ENCODE measurements at places on chromosomes 7 and 10. TPM values are rescaled to one million over a fixed set of nuclear protein-coding genes. Genes with fewer than 3 reads are reported as not detected.

The CLCN1 gene
- total RNA-seq = not detected

The PKD2L1 gene
- not detected for total RNA-seq

The ADAM22 gene
- total RNA-seq = 1.9 TPM

The AMPH gene
- 0.07 TPM for total RNA-seq

The GRM3 gene
- not detected for total RNA-seq

The POMZP3 gene
- total RNA-seq = 34.4 TPM

The MACC1 gene
- total RNA-seq = not detected

The IDE gene
- total RNA-seq = 30.8 TPM

DNA sequence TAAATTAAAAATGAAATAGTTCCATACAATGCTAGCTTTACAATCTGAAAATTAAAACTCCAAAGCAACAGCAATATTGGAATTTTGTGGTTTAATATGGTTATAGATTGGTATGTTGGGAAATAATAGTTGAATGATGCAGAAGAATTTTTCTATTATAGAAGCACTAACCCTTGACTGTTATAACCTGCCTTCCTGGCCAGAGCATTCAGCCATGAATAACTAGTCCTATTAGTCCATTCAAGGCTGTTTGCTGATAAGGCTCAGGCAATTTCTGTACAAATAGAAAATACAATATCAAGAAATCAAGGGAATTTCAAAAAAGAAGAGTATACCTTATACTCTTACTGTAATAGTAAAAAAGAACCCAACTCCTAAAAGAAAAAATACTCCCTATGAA lies 101.6 kb upstream of the SP4 start:
- no peaks in the 10 kb centered on the region for H3K27me3 ChIP-seq
- H3K4me3 ChIP-seq = no peak overlapping the region
- no peak overlapping the region for H3K27ac ChIP-seq
- H3K4me1 ChIP-seq = peaks cover 3% of the 10 kb centered on the region
- no peaks in the 10 kb centered on the region for H3K36me3 ChIP-seq

- H3K4me3 ChIP-seq = no peak overlapping the region
- H3K27ac ChIP-seq = no peak overlapping the region
- no peaks in the 10 kb centered on the region for H3K36me3 ChIP-seq
- no peak for DNase-seq
These were observed 39.0 kb upstream of the EMX2 start for GRCh38 chr10:117503244-117504205.

DNA sequence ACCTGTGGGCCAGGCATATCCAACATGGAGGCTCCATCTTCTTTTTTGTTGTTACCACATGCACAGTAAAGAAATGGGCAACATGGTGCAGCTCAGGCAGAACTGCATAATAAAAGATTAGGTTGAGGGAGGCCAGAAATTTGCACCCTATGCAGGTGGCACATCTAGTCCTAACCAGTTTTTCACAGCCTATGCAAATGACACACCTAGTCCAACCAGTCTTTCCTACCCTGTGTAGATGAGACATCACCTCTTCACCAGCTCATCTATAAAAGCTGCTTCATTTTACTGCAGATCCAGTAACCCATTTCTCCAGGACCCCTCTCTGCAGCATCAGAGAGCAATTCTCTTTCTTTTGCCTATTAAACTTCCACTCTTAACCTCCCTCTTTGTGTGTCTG lies 411.0 kb upstream of the PCDH15 start:
- H3K27me3 ChIP-seq = no peaks in the 10 kb centered on the region
- H3K4me3 ChIP-seq = no peak overlapping the region
- no peak overlapping the region for H3K27ac ChIP-seq
- no peak for DNase-seq
- no peaks in the 10 kb centered on the region for H3K36me3 ChIP-seq

DNA sequence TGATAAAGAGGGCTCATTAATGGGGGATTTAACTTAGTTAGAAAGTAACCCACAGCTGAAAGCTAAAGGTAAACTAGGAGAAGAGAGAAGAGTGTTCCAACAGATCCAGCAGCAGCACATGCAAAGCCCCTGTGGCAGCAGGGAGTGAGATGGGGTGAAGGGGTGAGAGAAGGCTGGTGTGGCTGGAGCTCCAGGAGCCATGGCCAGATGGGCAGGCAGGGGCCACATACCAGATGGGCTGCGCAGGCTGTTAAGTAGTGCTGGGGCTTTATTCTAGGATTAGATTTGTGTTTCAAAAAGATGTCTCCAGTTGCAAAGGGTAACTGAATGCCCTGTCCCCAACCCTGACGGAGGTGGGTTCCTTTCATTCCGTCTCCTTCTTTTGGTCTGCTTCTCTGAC lies 33.2 kb downstream of the HIF1AN start:
- H3K27ac ChIP-seq = no peak overlapping the region
- H3K4me3 ChIP-seq = no peak overlapping the region
- no peaks in the 10 kb centered on the region for H3K36me3 ChIP-seq
- H3K27me3 ChIP-seq = peaks cover 13% of the 10 kb centered on the region
- no peaks in the 10 kb centered on the region for H3K4me1 ChIP-seq

DNA sequence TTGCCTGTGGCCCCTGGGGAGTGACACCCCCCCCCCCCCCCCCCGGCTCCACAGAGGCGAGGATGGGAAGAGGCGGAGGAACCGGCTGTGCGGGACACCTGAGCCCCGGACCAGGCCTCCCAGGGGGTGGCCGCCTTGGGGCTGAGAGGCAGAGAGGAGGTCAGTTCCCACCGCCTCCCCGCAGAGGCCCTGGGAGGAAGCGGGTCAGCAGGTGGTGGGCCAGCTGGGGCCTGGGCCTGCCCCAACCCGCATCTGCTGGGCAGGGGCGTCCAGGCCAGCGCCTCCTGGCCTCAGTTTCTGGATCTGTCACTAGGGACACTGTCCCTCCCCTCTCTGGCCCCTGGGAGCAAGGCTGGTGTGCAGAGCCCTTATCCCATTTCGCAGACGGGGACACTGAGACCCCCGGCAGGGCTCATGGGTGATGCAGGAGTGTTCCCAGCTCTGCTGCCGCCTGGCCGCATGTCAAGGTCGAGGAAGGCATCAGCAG lies 14.6 kb upstream of the LFNG start:
- no peaks in the 10 kb centered on the region for H3K36me3 ChIP-seq
- peaks cover 23% of the 10 kb centered on the region for H3K4me1 ChIP-seq
- no peak overlapping the region for H3K27ac ChIP-seq
- H3K27me3 ChIP-seq = no peaks in the 10 kb centered on the region
- H3K4me3 ChIP-seq = no peak overlapping the region

- no peak overlapping the region for H3K4me3 ChIP-seq
- DNase-seq = no peak
- no peaks in the 10 kb centered on the region for H3K36me3 ChIP-seq
- H3K4me1 ChIP-seq = peaks cover 4% of the 10 kb centered on the region
- H3K27me3 ChIP-seq = peaks cover 35% of the 10 kb centered on the region
- no peak overlapping the region for H3K27ac ChIP-seq
These were observed 4.1 kb upstream of the ITGA8 start for GRCh38 chr10:15723803-15724202.

GRCh38 chr7:43508461-43508860 lies 74.4 kb upstream of the STK17A start:
- H3K4me3 ChIP-seq = no peak overlapping the region
- no peak overlapping the region for H3K27ac ChIP-seq
- H3K27me3 ChIP-seq = no peaks in the 10 kb centered on the region
- H3K36me3 ChIP-seq = no peaks in the 10 kb centered on the region

DNA sequence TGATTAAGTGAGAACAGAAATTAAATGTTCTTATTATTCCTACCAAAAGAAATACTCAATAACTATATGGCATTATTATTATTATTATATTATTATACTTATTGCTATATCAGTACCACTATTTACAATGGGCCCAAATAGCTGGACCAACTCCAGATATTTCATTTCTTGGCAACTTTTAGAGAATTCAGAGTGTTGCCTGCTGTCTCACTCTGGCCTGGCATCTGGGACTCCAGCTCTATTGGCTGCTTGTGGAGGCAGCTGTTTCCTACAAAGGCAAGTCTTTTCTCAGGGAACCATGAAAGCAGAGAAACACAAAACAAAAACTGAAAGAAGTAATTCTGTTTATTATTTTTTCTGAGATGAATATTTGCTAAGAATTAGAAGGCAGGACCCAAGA lies 105.1 kb upstream of the SORCS1 start:
- H3K27me3 ChIP-seq = no peaks in the 10 kb centered on the region
- H3K4me3 ChIP-seq = no peak overlapping the region
- no peaks in the 10 kb centered on the region for H3K36me3 ChIP-seq
- no peak overlapping the region for H3K27ac ChIP-seq

- H3K27me3 ChIP-seq = no peaks in the 10 kb centered on the region
- no peaks in the 10 kb centered on the region for H3K36me3 ChIP-seq
- no peak overlapping the region for H3K4me3 ChIP-seq
- no peak overlapping the region for H3K27ac ChIP-seq
- no peak for DNase-seq
- no peaks in the 10 kb centered on the region for H3K4me1 ChIP-seq
These were observed 95.4 kb downstream of the RAB18 start for GRCh38 chr10:27599546-27599945.

DNA sequence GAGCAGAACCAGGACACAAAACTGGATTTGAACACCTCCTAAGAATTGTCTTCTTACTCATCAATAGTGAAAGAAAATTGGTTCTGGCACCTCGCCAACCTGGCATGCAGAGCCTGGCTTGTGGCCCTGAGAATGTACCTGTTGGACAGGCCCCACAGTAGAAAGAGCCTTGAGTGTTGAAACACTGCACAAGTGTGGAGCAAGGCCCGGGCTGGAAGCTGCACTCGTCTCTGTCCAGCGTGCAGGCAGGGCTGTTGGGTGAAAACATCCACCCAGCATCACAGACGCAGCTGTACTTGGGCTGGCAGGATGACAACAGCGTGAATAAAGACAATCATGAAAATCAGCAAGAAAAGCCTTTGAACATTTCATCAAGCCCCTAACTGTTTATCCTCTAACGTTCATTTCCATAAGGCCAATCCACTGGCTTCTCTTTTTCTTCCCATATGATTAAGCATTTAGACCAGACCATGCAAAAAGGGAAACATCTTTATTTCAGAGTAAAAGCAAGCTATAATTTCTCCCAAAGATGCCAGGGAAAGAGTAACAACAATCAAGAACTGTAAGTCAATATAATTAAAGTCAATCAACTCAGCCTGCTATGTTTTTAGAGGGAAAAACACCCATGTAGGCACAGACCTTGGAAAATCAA lies 15.6 kb downstream of the CUBN start:
- H3K36me3 ChIP-seq = peaks cover 8% of the 10 kb centered on the region
- DNase-seq = no peak
- no peak overlapping the region for H3K27ac ChIP-seq
- H3K4me1 ChIP-seq = peaks cover 8% of the 10 kb centered on the region
- no peak overlapping the region for H3K4me3 ChIP-seq
- no peaks in the 10 kb centered on the region for H3K27me3 ChIP-seq
